ENCODE measurements at places on chromosomes 7 and 10. TPM values are rescaled to one million over a fixed set of nuclear protein-coding genes. Genes with fewer than 3 reads are reported as not detected.

GRCh38 chr7:153423210-153423590 is 629.0 kb upstream of the DPP6 start:
- no peak for DNase-seq

GRCh38 chr7:138625084-138625848 is 75.9 kb downstream of the SVOPL start:
- DNase-seq, result no peak

- no peak for DNase-seq
Measured at GRCh38 chr10:83929399-83929798, 209.9 kb upstream of the GHITM start.

DNA sequence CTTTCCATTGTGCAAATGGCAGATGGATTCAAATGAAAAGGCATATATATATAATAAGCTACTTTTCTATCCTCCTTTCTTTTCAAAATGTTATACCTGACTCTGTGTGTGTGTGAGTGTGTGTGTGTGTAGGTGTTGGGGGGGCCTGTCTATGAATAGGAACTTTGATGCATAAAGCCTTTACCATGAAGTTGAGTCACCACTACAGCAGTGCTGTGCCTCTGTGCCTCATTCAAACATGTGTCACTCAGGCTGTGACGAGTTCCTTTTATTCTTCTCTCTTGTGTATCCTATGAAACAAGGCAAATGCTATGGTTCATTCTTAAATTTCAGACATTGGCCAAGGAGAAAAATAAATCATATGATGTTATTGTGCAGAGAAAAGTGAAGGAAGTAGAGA is 52.7 kb upstream of the DKK1 start:
- no peak for DNase-seq

Gene TAS2R4
- total RNA-seq, result 1.3 TPM

Gene CPA1
- 0.32 TPM for total RNA-seq
